ENCODE measurements at places on chromosomes 5 and 9. TPM values are rescaled to one million over a fixed set of nuclear protein-coding genes. Genes with fewer than 3 reads are reported as not detected.

- DNase-seq: no peak
Observed at GRCh38 chr5:173859408-173860159, 28.6 kb upstream of the CPEB4 start.

- no peak for DNase-seq
Observed at GRCh38 chr9:13845460-13845859, 468.5 kb downstream of the NFIB start.

FGF10 gene
- total RNA-seq: 0.25 TPM

RNF183 gene
- not detected for total RNA-seq

CDH6 gene
- 1.9 TPM for total RNA-seq

All from heart left ventricle (tissue), 16 donors.